ENCODE measurements at places on chromosomes 2 and 18.

DNA sequence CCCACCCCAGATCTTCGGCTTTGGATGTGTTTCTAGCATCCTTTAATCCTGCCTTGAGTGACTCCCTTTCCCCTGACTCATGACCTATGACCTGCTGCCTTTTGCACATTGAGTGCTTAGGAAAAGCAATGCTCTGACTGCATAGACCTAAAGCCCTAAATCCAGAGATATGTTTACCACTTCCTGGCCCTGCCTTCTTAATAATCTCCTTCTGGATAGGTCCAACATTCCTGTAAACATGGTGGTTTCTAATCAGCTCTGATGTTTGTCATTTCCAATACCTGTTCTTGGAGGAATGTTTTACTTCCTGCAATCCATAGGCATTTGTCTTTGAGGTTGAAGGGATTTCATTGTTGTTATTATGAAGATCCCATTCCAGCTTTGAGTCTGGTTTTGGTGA lies 2.3 kb downstream of the SLC3A1 start:
- DNase-seq: no peak

- DNase-seq: no peak
These were observed 164.5 kb downstream of the PTH2R start for GRCh38 chr2:208570851-208571763.

GRCh38 chr2:150630587-150631235 lies 143.2 kb upstream of the RND3 start:
- DNase-seq: no peak

DNA sequence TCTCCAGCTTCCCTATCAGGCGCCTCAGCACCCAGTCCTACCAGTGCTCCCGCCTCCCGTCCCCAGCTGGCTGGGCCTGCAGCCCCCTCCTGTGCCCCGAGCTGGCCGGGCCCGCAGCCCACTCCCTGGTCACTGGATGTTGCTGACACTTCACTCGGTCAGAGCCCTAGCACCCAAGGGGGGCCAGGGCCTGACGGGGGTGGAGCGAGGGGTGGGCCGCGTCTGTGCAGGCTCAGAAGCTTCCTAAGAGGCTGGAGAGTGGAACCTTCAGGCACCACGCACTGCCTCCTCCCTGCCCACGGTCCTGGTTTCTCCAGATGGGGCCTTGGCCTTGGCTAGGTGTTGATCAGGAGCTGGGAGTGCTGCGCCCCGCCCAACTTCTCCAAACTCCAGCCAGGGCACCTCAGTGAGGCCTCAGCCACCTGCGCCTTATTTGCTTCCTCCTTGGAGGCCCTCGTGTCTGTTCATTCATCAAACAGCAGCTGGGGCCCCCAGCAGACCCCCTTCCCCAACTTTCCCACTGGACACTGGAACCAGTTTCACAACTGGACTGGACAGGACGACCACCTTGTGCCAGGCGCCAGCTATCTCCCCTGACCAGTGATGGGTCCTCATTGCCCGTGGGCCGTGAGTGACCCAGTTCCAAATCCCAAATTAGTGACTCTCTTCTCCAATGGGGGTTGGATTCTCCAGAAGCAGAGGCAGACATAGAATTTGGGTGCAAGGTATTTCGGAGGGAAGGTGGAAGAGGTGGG lies 16.7 kb downstream of the CAPN10 start:
- DNase-seq: no peak

DNA sequence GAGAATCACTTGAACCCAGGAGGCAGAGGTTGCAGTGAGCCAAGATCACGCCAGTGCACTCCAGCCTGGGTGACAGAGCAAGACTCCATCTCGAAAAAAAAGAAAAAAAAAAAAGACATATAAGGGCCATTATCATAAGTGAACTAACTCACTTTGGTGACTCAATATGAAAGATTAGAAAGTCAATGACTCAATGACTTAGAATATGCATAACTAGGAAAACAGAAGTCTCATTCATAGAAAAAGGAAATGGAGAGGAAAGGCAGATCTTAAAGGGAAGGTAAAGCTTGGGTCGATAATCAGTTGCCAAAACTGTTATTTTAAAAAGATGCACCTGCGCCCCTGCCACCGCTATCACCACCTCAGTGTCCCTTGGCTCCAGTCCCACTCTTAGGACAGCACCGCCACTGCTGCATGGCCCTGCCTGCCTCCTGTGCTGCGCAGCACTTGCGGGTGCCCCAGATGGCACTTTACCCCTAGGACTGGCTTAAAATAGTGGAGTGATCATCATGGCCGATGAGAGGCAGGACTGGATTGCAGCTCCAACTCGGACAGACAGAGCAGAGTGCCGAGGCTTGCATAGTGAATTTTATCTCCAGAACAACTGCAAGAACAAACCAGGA lies 54.7 kb downstream of the INO80D start:
- no peak for DNase-seq

DNA sequence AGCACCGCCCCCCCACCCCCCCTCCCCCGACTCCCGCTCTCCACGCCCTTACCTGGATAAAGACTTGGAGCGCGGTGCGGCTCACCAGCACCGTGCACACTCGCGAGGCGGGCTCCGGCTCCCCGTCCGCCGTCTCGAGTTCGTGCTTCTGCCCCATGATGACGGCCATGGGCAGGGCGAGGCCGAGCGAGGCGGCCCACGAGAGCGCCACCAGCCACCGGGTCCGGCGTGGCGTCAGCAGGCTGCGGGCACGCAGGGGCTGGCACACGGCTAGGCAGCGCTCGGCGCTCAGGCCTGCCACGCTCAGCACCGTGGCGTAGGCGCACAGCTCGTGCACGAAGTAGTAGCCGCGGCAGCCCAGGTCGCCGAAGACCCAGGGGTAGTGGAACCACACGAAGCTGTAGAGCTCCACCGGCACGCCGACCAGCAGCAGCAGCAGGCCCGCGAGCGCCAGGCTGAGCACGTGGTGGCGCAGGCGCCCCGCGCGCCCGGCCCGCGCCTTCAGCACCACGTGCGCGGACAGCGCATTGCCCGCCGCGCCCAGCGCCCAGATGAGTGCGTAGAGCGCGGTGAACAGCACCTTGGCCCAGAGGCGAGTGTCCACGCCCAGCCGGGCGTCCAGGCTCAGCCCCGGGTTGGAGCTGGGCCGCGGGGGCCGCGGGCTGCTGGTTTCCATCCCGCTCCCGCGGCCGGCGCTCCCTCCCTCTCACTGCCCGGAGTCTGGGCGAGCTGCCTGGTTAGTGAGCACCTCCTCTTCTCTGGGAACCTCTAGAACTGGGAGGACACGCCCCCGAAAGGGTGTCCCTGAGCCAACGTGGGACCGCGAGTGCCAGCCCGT lies at the start of gene NTSR2:
TSS of gene NTSR2 (minus strand) at position 742 of the 838 bp plus-strand sequence. CDS start at position 676, 66 bp downstream.
- no peak for DNase-seq

DNA sequence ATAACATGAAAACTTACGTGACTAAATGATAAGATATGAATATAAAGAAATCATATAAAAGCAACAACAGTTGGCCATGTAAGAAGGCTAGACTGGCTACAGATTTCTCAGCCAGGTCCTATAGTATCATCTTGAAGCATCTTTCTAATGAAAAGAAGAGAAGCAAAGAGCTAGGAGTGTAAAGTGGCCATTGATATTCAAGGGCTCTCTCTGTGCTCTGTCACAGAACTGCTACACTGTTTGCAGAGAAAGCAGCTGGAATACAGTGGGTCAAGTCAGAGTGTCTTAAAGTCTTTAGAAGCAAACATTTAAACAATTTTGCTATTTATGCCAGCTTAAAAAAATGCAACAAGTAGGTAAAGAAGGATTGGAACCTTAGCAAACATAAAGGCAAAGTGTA lies 118.8 kb downstream of the SCN9A start:
- no peak for DNase-seq
